NCI-H2171 treated with DMSO at 0.1 percent for 48 hours (cell line): ENCODE measurements at places on chromosomes 12 and 14.

- peak; percentile 80 for DNase-seq
These were observed 14.5 kb downstream of the DYRK2 start for GRCh38 chr12:67662910-67663538.

- DNase-seq = no peak
These were observed 72.0 kb downstream of the NCOR2 start for GRCh38 chr12:124495194-124495983.

DNA sequence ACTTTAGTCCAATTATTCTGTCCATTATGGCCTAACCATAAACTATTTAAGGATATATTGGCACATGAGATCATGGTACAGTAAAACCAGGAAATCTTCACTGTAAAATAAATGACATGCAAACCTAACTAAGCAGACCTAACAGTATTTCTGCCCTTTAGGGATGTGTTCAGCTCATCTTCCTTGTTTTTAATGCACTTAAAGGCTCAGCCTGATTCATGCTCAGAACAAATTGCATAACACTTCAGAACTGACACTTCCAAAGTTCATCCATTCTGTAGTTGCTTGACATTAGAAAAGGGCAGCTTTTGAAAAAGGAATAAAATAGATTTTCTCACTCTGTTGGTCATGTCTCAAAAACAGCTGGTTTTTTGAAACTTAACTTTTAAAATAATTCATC, 708.5 kb downstream of the C12orf50 start:
- DNase-seq = no peak

DNA sequence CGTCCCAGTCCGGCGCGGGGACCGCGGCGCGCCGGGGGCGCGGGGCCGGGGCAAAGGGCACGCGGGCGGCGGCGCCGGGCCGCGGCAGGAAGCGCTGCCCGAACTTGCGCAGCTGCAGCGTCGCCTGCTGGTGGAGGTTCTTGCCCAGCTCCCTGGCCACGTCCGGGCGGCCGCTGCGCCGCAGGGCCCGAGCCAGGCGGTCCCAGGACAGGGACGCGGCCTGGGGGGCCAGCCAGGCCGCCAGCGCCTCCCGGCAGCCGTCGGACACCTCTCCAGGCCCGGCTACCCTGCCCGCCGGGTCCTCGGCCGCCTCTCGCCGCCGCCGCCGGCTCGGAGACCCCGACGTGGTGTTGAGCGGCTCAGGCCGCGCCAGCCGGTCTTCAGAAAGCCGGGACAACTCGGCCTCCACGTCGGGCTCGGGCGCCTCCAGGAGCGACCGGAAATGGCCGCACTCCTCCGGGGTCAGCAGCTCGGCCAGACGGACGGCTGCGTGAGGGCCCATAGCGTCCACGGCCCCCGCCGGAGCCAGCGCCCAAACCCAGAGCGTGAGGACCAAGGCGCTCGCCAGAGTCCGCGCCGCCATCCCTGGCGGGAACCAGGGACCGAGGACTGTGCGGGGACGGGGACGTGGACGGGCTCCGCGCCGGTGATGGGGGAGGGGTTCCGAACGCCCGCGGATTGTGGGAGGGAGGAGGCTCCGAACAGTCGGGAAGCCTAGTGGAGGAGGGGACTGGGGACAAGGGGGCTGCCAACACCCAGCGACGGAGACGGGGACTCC, 34.0 kb downstream of the FIGNL2 start:
- DNase-seq = peak; percentile 51

GRCh38 chr14:55965851-55966250, 152.4 kb upstream of the PELI2 start:
- no peak for DNase-seq

DNA sequence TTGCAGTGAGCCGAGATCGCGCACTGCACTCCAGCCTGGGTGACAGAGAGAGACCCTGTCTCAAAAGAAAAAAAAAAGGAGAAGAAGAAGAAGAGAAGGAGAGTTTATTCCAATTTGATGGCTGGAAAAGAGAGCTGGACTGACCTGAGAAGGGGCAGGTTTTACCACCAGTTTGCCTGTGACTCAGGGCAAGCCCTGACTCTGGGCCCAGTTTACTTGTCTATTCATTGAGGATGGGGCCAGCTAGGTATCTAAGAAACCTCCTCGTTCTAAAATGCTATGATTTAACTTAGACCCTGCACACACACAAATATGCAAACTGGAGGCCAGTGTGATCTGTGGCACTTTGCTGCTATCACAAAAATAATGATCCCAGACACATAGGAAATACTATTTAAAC, 155.0 kb downstream of the FOXN3 start:
- no peak for DNase-seq

GRCh38 chr12:132169376-132169775, 25.1 kb downstream of the NOC4L start:
- DNase-seq = no peak

GRCh38 chr12:93901739-93902138, 224.6 kb downstream of the CRADD start:
- DNase-seq = no peak

DNA sequence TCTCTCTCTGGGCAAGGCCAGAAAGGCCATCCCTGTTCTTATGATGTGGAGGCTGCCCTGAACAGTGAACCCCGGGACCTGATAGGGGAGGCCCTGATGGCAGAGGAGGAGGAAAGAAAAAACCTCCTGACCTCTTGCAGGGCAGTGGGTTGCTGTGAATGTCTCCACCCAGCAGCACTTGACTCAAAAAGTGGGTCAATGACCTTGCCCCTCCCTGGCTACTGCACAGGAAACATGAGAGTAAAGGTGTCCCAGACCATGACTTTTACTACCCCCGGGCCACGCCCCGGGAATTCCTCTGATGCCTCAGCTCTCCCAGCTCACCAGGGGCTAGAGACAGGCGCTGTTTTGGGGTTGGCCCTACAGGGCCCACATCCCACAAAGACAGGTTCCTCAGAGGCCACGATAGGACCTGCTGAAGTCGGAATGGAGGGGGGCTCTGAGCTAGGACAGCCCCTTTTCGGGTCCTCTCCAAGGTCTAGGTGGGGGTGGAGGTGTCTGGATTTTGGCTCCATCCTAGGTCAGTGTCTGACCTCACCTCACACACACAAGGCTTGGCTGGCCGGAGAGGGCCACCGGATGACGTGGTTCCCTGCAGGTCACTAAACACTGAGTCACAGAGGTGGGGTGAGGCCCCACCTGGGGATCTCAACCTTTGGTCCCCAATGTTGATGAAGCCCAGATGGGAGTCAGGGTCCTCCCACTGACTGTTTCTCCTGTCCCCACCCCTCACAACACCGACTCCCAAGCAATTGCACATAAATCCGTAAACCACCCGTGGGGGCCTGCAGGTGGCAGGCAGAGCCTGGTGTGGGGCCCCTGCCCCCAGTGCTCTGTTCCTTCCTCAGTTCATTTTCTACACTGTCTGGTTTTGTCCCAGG, 1.6 kb downstream of the RHOF start:
- no peak for DNase-seq

DNA sequence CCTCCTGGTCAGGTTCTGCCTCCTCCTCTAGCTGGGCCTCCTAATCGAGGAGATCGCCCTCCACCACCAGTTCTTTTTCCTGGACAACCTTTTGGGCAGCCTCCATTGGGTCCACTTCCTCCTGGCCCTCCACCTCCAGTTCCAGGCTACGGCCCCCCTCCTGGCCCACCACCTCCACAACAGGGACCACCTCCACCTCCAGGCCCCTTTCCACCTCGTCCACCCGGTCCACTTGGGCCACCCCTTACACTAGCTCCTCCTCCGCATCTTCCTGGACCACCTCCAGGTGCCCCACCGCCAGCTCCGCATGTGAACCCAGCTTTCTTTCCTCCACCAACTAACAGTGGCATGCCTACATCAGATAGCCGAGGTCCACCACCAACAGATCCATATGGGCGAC, 19.3 kb downstream of the CPSF6 start:
- no peak for DNase-seq

DNA sequence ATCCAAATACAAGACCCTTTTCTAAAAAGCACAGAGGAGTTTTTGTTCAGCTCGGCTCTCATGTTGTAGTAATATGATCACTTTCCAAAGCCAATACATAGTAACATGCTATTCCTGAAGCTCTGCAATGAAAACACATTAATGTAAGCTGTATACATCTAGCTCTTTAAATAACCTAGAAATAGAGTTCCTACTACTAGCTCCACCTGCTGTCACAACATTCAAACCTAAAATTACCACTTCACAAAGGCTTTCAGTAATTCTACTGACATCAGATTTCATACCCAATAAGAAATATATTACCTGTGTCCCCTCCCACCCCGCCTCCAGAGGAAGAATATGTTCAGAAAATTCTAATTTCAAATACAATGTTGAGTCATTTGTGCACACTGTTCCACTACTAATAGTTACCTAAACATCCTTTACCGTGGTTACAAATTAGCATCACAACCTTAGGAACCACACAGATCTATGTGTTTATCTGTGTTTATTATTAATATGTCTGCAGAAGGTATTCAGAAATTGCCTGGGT, 17.8 kb downstream of the EFCAB11 start:
- DNase-seq = no peak

- DNase-seq = no peak
These were observed 557 bp downstream of the COPS7A start for GRCh38 chr12:6724409-6724797.

DNA sequence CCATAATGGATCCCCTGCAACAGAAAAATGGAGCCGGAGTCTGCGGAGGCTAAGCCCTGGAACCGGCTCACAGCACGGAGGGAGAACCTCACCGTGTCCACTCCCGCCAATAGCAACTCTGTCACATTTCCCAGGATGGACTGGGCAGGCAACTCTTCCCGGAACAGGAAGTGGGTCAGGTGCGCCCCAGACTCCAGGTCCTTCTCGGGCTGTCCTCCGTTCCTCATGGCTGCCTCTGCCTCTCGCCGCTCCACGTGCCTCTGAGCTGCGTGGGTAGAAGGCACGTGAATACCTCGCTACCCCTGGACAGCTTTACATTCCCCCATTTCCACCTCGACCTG, 2.2 kb downstream of the CYP27B1 start:
- DNase-seq = no peak

- DNase-seq = no peak
These were observed 24.7 kb upstream of the ATP5MC2 start for GRCh38 chr12:53700567-53700966.

DNA sequence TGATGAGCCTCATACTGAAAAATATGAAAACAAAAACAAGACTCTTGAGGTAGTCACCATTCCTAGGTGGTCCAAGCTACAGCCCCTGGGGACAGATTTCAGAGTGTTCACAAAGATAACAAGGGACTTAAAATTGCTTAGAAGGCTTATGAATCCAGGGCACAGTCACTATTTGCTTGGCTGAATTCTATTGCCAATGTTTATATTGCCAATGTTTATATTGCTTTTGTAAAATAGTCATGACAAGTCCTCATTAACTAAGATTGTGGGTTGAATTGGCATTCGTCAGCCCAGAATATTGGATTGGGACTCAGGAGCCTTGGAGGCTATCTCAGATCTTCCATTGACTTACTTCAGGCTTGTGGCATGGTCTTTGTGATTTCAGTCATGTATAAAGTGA, 6.4 kb downstream of the TMEM117 start:
- DNase-seq = no peak

GRCh38 chr14:43022094-43022800, 1415.6 kb downstream of the LRFN5 start:
- DNase-seq = no peak

- no peak for DNase-seq
These were observed 231.3 kb upstream of the AMIGO2 start for GRCh38 chr12:47311010-47311409.

DNA sequence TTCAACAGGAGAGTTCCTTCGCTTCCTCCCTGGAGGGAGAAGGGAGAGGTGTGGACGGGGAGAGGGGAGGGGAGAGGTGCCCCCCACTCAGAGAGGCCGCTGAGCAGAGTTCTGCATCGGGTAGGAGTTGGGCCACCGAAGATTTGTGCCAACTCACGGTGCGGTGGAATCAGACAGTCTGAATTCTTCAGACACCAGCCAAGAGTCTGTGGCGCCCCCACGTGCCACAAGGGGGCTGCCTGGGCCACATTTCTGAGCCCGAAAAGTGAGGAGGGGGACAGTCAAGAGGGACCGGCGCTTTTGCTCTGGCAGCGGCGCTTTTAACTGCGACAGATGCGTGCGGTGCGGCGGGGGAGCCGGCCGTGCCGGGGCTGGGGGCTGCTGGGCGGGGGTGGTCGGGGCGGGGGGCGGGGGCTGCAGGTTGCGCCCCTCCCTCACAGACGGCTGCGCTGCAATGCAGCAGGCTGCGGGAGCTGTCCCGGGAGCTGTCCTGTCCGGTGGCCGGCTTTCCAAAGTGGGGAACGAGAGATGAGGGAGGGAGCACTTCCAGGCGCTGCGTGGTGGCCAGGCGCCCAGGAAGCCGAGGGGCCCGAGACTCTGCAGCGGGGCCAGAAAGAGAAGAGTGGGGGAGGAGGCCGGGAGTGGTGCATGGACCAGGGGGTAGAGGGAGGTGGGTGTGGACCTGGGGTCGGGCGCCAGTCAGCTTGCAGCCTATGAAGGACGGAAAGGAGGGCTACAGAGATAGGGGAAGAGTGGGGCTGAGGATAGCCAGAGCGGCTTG, 975 bp upstream of the RTL1 start:
- no peak for DNase-seq

- no peak for DNase-seq
These were observed 196.5 kb downstream of the ANO4 start for GRCh38 chr12:100991102-100991501.

- no peak for DNase-seq
These were observed 5.1 kb downstream of the CLMN start for GRCh38 chr14:95314609-95315008.

DNA sequence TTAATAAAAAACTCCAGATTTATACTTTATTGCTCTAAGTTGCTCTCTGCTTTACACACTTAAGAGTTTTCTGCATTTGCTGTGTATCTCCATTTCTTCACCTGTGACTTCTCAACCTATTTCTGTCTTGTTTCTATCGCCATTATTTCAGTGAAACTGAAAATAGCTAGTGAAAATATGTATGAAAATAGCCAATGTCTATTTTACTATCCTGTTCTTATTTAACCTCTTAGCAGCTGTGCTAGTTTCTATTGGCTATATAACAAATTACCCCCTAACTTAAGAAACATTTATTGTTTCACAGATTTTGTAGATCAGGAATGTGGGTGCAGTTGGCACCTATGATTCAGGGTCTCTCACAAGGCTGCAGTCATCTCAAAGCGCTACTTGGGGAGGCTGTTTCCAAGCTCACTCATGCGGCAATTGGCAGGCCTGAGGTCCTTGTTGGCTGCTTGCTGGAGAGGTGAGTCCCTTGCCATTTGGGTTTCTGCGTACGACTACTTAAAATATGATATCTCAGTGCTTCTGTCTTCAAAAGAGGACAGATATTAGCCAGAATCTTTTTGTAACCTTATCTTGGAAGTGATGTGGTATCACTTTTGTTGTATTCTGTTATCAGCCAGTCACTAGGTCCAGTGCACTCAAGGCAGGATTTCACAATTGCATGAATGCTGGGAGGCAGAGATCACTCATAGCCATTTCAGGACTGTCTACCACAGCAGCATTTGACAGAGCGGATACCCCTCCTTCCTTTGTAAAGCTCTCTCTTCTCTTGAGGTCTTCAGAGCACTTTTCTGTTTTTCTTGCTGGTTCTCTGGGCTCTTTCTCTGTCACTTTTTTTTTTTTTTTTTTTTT, 7.2 kb downstream of the ERC1 start:
- DNase-seq = no peak

GRCh38 chr14:31239741-31240140, 32.1 kb upstream of the HECTD1 start:
- no peak for DNase-seq
